Fibroblast of villous mesenchyme (primary cell): ENCODE measurements at places on chromosomes 4 and X.

DNA sequence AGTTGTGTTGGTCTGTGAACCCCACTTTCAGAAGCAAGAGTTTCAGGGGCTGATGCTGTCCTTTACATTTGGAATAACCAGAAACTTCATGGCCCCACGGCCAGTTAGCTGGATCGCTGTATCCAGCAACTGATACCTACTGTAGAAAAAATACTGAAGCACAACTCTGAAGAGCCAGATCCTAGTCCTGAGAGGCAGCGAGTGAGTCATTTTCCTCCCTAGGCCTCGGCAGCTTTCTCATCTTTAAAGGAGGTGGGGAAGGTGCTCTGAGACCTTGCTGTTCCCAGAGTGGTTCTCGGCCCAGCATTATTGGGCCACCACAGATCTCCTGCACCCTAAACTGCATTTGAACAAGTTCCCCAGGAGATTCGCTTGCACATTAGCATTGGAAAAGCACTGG is 63.2 kb downstream of the NHS start:
- DNase-seq, result no peak

DNA sequence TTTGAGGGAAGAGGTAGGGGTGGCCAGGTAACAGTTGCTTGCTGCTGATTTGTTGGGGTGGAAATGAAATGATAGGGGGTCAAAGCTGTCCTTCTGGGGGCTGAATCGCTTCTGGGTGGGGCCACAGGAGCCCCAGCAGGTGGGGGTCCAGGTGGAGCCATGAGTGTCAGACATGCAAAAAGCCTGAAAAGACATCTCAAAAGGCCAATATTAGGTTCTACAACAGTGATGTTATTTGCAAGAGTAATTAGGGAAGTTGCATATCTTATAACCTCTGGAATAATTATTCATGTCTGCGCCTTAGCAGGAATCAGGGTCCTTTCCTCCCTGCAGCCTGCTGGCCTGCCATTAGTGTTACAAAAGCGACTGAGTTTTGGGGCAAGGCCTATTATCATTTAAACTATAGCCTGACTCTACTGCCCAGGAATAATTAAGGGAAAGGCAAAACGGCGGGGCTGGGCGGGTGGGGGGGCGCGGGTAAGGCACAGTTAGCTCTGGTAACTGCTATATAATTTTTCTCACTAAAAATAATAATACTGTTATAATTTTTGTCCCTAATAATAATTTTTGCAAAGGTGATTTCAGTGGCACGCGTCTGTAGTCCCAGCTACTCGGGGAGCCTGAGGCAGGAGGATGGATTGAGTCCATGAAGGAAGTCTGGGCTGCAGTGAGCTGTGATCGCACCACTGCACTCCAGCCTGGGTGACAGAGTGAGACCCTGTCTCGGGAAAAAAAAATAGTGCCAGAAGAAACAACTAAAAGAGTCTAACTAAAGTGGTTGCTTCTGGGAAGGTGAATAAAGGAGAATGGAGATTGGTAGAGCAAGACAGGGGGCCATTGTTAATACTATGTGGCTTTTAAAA is 145.7 kb downstream of the MAGEB17 start:
- DNase-seq, result no peak

- no peak for DNase-seq
Observed at GRCh38 chrX:69126642-69127041, 38.6 kb downstream of the PJA1 start.

DNA sequence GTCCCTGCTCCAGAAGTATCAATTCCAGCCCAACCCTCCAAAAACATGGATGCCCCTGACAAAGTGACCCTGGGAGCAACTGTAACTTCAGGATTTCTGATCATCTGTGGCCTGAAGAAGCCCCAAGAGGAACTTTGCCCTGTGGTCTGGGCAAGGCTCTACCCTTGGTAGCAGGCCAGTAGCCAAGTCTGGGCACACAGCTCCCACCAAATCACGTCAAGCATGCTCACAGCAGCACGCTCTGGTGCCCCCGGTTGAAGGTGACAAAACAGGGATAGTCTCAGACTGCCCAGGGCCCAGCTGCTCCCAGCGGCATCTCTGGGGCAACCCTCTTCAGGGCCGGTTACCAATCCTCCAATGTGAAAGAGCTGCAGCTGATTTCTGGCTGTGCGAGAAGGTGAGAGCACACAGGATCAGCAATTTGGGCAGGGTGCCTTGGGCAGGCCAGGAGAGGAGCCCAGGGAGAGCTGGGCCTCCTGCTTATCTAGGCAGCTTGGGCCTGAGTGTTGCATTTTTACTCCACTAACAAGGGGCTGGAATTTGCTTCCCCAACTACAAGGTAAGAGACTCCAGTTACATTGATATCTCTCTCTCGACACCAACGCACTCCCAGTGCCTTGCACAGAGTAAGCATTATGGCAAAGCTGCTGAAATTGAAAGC is 418.1 kb downstream of the BCOR start:
- no peak for DNase-seq

DNA sequence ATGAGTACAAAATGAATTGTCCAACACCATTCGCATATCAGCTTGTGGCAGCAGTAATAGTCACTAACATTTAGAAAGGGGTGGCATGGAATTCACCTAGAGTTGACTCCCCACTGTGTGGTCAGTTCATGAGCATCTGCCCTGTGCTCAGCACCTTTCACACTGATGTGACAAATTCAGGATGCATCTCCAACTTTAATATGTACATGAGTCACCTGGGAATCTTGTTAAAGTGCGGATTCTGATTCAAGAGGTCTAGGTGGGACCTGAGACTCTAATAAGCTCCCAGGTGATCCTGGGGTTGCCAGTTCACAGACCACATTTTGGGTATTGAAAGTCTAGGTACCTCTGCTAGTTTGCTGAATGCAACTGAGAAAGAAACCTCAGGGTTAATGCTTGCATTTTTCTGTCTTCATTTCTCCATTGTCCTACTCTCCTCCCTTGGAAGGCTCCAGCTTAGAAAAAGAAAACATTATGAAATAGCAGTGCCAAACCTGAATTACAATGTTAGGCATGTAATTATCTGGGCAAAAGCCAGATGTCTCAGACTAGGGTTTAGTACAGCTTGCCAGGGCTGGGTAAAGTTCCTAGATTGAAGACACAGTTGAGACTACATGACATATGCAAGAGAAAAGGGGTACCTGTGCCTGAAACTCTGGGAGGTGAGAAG is 32.7 kb downstream of the TMSB4X start:
- no peak for DNase-seq

DNA sequence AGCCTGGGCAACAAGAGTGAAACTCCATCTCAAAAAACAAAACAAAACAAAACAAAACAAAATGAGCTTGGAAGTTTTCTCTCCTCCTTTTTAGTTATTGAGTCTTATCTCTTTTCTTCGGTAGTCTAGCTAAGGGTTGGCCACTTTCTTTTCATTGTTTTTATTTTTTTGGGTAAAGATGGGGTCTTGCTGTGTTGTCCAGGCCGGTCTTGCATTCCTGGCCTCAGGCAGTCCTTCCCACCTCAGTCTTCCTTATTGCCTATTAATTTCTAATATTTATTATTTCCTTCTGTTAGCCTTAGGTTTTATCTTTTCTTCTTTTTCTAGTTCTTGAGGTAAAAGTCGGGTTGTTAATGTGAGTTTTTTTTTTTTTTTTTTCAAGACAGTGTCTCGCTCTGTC is 16.4 kb downstream of the METAP1 start:
- DNase-seq, result no peak
